ENCODE measurements at places on chromosomes 12 and 14. TPM values are rescaled to one million over a fixed set of nuclear protein-coding genes. Genes with fewer than 3 reads are reported as not detected.

DNA sequence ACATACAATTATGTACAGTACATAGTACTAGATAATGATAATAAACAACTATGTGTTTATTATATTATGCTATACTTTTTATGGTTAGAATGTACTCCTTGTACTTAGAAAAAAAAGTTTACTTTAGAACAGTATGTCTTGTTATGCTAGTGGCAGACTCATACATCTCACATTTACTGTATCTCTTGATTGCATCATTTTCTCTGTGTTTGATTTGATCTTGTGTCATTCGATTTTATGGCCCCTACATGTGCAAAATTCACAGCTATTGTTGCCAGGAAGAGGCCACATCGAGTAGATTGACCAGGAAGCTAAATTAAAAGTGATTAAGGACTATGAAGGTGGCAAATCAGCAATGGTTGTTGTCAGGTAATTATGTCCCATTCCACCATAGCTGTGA lies 153.0 kb downstream of the PCNX1 start:
- no peak for DNase-seq

The CIROP gene
- total RNA-seq, result not detected

DNA sequence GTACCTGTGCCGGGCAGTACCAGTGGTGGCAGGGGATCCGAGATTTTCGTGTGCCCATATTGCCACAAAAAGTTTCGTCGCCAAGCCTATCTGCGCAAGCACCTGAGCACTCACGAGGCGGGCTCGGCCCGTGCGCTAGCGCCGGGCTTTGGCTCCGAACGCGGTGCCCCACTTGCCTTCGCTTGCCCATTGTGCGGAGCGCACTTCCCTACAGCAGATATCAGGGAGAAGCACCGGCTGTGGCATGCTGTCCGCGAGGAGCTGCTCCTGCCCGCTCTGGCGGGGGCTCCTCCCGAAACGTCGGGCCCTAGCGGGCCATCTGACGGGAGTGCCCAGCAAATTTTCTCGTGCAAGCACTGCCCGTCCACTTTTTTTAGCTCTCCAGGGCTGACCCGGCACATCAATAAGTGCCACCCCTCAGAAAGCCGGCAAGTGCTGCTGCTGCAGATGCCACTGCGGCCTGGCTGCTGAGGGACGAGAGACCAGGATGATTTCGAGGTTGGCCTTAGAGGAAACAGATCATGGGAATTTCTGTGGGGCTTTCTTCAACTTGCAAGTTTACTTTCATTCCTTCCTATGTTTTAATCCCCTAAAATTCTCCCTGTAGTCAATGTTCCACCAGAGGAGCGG lies 1.6 kb downstream of the INSM2 start:
- no peak for DNase-seq

GRCh38 chr12:87198181-87198580 lies 831.0 kb downstream of the C12orf50 start:
- DNase-seq, result no peak

GRCh38 chr12:113858841-113859386 lies 107.2 kb downstream of the RBM19 start:
- no peak for DNase-seq

- DNase-seq, result no peak
These were observed 120.9 kb upstream of the FOXN3 start for GRCh38 chr14:89537911-89538310.

GRCh38 chr14:68513838-68514607 lies 278.8 kb downstream of the ZFP36L1 start:
- no peak for DNase-seq

- no peak for DNase-seq
These were observed 90.0 kb downstream of the FBXL14 start for GRCh38 chr12:1504304-1504894.

DNA sequence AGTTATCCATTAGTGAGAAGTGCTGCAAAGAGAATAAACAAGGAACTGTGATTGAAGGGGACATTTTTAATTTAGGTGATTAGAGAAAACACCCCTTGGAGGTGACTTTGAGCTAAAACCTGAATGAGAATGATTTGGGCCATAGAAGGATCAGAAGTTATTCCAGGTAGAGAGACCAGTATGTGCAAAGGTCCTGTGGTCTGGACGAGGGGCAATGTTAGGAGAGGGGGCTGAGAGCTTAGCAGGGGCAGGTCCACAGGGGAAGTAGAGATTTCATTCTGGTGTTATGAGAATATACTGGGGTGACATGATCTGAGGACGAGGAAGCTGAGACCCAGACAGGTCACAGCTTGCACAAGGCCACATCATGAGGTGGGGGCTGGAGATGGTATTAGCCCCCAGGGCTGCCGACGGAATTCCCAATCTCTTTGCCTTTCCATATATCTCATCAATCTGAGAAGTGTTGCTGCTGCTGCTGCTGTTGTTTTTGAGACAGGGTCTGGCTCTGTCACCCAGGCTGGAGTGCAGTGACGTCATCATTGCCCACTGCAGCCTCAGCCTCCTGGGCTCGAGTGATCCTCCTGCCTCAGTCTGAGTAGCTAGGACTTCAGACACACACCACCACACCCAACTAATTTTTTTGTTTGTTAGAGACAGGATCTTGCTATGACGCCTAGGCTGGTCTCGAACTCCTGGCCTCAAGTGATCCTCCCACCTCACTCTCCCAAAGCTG lies 55.6 kb downstream of the KCTD10 start:
- DNase-seq, result no peak

The OAS3 gene
- 9.8 TPM for total RNA-seq

The CPNE6 gene
- not detected for total RNA-seq

The JDP2 gene
- total RNA-seq, result 31.5 TPM

DNA sequence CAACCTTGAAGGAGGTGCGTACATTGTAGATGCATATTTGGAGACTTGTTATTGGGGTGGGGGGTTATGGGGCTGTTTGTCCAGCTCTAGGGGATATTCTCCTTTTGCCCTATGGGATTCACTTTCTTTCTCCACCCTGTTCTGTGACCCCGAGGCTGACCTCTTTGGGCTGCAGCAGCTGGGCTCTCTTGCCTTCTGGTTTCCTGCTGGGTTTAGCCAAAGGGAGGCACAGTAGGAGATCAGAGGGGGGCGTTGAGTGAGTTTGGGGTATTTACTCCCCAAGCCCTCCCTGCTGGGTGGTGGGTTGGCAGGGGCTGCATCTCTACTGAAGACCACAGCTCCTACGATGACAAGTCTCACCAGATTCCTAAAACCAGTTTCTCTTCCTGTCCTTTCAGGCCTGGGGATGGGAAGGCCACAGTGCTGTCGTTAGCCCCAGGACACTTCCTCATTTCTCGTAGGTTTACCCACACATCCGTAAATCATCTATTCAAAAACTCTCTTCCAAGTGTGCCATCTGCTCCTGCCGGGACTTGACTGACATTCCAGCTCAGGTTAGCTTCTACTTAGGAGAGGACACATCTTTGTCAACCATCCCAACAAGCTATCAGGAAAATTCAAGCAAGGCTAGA lies 127.1 kb downstream of the TMEM30B start:
- DNase-seq, result peak; percentile 53

The POMT2 gene
- total RNA-seq, result 12.2 TPM

DNA sequence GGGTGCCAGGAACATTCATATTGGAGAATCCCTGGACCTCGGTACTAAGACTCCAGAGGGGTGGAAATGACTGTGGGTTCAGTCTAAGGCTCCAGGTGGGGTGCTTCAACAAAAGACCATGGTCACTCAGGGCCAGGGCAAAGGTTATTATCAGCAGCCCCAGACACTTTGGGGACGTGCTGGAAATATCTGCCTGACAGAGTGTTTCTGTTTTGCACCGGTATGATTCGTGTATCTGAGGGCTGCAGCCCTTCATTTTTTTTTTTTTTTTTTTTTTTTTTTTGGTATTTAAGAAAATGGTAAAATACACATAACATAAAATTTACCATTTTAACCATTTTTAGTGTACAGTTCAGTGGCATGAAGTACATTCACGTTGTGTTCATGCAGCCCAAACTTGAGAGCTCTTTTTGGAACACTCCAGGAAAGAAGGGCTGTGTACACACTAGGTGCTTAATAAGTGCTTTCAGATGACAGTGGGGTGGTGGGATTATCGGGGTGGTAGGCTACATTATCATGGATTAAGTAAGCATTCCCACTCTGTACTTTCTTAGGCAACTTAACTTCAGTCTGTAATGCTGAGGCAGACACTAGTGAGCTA lies 120.3 kb downstream of the CHST11 start:
- no peak for DNase-seq

DNA sequence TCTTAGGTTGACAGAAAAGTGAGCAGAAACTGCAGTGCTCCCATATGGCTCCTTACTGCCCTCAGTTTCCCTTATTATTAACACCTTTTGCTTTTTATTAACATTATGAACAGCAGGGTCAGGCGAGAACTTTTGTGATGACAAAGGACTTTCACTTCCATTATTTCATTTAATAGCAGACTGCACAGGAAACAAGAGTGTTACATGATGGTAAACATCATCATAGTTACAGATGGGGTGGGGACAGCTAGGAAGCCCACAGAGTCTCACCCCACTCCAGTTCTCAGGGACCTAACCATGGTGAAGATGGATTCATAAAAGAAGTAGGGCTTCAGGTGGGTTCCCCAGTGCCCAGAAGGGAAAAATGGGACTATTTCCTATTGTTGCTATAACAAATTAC lies 110.1 kb upstream of the PELI2 start:
- DNase-seq, result no peak

DNA sequence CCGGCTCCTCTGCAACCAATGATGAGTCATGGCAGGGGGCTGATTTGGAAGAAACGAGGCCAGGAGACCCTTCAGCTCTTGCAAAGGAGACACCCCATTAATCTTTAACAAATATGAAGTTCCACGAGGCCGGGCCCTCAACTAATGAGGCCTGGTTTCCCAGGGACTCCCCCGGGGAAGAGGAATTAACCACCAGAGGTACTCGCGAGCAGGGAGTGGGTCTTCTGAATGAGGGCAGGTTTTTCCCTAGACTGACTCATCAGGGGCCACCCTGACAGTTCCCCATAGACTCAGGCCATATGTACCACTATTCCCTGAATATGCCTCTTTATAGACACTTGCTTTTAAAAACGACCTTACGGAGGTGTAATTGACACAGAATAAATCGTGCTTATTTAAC lies 150.7 kb upstream of the LHX5 start:
- DNase-seq, result no peak

- no peak for DNase-seq
These were observed 5.2 kb downstream of the KRT86 start for GRCh38 chr12:52279422-52280318.

The SDR9C7 gene
- total RNA-seq, result not detected

- no peak for DNase-seq
These were observed 15.1 kb upstream of the TEX22 start for GRCh38 chr14:105383083-105383730.

The LTBP2 gene
- 211 TPM for total RNA-seq

- no peak for DNase-seq
These were observed 56.4 kb upstream of the CISTR start for GRCh38 chr12:53808023-53808705.

The OR4K2 gene
- total RNA-seq, result not detected

DNA sequence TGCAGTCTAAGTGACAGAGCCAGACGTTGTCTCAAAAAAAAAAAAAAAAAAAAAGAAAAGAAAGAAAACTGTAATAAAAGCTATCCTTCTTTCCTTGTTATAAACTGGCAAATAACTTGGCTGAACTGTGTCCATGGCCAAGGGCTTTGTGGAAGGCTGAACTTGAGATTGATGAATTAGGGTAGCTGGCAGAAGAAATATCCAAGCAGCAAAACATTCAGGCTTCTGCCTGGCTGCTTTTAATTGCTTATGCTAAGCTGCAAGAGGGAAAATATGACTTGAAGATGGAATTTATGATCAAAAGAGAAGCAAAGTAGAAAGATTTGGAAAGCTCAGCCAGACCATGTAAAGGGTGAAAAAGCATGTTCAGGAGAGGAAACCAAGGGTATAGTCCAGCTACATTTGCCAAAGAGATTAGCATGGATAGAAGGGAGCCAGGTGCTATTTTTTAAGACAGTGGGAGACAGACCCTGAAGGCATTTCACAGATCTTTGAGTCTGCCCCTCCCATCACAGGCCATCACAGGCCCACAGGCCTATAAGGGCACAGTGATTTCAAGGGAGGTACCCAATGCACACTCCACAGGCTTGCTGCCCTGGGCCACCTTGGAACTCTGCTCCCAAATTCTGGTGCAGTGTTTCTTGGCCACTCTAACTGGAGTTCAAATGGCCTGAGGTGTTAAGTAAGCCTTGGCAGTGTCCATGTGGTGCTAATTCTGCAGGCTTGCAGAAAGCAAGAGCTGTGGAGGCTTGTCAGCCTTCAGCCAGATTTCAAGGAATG lies 226.0 kb downstream of the AEBP2 start:
- DNase-seq, result no peak

The ST8SIA1 gene
- total RNA-seq, result 0.86 TPM

DNA sequence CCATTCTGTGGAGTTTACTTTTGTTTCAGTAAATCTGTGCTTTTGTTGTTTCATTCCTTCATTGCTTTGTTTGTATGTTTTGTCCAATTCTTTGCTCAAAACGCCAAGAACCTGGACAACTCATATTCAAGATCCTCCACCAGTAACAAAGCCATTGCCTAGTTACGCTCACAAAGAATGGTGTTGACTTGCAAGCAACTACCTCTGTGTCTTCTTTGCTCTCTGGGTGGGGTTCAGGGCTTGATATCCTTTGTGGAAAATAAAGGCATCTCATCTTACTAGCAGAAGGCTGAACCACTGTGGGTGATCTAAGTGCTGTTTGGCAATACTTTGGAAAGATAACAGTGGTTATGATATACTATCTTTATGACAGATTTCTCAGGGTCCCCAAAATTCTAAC lies 233.4 kb upstream of the ABCD2 start:
- no peak for DNase-seq

- DNase-seq, result no peak
These were observed 78.0 kb downstream of the SLC25A47 start for GRCh38 chr14:100401031-100401692.

DNA sequence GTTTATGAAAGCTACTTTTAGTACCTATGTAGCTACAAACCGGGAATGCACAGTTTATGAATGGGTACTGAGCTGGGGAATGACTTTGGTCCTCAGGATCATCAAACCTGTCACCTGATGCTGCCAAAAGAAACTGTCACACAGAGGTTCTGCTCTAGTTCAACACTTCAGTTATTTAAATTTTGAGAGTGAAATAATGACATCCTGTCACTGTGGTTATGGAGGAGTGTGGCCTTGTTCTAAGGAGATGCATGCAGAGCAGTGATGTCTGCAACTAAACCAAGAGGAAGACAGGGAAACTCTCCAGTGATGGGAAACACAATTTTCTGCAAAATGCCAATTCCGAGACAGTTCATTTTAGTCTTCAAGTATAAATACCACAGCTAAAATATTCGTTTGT lies 4.8 kb upstream of the AEBP2 start:
- DNase-seq, result no peak

The RILPL2 gene
- 3.3 TPM for total RNA-seq

The CSRP2 gene
- 68.5 TPM for total RNA-seq
